Stimulated activated CD4-positive, alpha-beta T cell treated with anti-CD3 and anti-CD28 coated beads, TNF-alpha, amount 100 ng/mL, for 1 hour (primary cell): ENCODE measurements at places on chromosomes 11 and 22.

GRCh38 chr11:38680166-38680565 is 2082.1 kb upstream of the RAG2 start:
- no peak for DNase-seq

- no peak for DNase-seq
Observed at GRCh38 chr11:124481365-124482323, 36.1 kb upstream of the OR8B8 start.

GRCh38 chr11:119975561-119976152 is 162.3 kb downstream of the TRIM29 start:
- DNase-seq, result no peak

GRCh38 chr11:19345519-19345847 is 104.7 kb upstream of the E2F8 start:
- DNase-seq, result no peak

GRCh38 chr11:77322926-77323590 is 21.6 kb upstream of the GDPD4 start:
- no peak for DNase-seq

DNA sequence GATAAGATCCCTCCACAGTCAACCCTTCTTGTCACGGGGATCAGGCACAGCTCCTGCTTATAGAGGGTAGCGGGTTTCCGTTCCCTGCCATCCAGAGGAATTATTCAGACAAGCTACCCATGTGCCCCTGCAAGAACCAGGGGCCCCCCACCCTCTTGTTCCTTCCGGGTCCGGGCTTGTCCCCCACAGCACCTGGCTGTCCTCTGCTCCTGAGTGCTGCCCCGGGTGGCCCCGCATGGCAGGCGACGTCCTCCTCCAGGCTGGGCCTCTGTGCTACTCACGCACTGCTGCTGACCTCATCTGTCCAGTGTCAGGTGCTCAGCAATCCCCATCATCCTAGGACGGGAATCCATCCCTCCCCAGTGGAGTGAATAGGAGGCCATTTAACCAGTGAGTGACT is 24.7 kb downstream of the CELSR1 start:
- DNase-seq, result no peak

DNA sequence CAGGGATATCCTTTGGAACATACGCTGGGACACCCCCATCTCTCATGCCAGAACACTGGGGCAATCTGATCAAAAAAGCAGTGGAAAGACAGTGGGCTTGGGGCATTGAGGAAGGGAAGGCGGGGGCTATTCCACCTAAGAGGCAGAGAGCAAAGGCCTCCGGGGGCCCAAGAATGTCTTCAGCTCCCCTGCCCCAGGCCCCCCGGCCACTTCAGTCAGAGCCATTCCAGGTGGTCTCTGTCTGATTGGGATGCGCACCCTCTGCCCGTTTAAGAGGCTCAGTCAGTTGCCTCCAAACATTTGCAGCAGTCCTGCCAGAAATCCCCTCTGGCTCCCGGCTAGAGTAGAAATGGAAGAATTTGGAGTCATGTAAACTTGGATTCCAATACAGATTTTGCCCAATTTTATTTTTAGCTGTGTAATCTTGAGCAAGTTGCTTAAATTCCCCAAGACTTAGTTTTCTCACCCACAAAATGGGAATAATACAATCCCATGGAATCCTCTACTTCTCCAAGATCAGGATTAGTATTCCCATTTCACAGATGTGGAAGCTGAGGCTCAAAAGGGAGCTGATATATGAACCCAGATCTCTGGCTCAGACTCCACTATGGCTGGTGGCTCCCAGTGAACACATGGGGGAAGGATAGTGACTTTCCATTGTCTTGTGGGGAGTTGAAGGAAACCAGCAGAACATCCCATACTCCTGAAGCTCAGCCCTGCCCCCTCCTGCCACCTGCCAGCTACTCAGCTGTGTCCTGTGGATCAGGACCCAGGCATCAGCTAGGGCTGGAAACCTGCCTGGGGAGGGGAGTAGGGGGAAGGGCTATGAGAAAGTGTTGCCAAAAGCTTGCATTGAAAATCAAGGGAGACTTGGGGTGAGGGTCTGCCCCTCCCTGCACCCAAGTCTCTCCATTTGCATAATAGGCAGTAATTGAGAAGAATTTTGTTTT is 6.1 kb upstream of the WNT11 start:
- no peak for DNase-seq
